HEK293T (cell line): ENCODE measurements at places on chromosomes 2 and 18.

GRCh38 chr2:201172279-201172678 is 10.7 kb upstream of the CASP10 start:
- no peak for DNase-seq

DNA sequence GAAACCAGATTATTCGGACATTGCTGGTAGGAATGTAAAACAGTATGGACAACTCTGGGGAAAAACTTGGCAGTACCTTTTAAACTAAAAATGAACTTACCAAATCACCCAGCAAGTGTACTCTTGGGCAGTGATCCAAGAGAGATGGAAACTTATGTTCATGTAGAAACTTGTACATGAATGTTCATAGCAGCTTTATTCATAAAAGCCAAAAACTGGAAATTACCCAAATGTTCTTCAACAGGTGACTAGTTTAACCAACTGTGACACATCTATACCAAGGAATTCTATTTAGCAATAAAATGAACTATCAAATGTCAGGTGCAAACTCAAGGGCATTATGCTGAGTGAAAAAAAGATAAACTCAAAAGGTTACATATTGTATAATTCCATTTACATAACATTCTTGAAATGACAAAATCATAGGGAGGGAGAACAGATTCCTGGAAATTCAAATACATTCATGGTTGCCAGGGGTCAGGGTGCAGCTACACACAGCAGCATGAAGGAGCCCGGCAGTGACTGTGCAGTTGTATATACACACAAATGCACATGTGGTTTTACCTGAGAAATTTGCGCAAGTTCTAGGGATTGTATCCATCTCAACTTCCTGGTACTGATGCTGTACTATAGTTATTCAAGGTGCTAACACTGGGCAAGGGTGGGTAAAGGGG is 3.5 kb upstream of the RNU4ATAC start:
- no peak for DNase-seq

- no peak for DNase-seq
These were observed 155.1 kb upstream of the L3MBTL4 start for GRCh38 chr18:6569813-6570212.

DNA sequence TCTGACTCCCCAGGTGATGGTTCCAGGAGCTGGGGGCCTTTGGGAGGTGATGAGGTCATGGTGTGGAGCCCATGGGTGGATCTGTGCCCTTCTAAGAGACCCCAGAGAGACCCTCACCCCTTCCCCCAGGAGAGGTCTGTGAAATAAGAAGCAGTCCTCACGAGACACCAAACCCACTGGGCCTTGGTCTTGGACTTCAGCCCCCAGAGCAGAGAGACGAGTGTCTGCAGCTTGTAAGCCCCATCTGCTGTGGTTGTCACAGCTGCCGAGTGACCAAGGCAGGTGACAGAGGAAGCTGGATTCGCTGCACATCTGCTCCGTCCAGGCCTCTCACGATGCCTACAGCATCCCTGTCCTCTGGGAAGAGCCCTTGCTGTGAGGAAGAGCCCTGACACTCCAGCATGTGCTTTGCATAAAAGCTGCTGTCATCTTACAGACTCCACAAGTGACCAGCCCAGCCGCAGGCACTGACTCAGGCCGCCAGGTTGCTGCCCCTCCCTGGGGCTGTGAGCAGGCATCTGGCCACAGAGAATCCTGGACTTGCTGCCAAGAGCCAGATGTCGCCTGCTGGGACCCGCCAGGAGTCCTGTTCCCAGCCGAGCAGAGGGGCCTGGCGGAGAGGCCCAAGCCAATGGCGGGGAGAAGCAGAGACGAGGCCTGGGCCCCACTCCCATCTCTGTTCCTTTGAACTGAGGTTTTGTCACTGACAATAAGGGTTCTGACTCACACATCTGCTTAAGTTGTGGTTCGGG is 150.8 kb downstream of the PXDN start:
- no peak for DNase-seq

DNA sequence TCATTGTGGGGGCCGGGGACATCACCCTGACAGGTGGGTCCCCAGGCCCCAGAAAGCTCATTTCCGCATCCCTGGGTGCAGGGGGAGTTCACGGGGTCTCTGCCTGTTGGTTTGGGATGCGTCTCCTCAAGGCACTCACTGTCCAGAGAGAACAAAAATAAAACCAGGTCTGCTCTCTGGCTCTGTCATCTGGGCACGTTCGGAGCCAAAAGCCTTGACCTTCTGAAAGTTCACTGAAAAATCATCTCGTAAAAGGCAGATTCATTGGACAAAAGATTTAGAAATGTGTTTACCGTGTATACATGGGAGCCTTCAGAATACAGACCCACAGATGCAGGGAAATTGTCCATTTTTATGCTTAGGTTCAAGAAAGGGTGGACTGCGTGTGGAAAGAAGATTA is 26.6 kb downstream of the MLPH start:
- no peak for DNase-seq

DNA sequence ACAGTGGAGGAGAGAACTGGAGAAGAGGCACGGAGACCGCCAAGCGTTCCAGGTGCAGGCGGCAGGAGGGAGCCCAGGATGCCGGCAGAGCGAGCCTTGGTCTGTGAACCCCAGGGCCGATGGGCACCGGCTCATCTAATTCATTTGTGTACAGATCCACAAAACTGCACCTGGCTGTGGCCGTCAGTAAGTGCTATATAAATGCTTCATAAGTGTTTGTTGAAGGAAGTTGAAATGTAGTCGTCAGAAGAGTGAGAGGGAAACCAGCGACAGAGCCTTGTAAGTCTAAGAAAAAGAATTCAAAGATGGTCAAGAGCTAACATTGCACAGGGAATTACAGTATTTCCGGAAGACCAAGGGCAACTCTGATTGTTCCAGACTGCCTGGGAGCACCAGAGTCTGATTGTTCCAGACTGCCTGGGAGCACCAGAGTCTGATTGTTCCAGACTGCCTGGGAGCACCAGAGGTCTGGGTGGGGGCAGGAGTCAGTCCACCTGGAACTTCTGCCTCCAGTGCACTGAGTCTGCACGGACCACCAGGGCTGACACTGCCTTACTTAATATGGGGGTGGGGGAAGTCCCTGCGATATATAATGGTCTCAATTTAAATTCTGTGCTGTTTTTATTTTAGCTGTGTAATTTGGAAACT is 112.3 kb downstream of the BCL2 start:
- no peak for DNase-seq

DNA sequence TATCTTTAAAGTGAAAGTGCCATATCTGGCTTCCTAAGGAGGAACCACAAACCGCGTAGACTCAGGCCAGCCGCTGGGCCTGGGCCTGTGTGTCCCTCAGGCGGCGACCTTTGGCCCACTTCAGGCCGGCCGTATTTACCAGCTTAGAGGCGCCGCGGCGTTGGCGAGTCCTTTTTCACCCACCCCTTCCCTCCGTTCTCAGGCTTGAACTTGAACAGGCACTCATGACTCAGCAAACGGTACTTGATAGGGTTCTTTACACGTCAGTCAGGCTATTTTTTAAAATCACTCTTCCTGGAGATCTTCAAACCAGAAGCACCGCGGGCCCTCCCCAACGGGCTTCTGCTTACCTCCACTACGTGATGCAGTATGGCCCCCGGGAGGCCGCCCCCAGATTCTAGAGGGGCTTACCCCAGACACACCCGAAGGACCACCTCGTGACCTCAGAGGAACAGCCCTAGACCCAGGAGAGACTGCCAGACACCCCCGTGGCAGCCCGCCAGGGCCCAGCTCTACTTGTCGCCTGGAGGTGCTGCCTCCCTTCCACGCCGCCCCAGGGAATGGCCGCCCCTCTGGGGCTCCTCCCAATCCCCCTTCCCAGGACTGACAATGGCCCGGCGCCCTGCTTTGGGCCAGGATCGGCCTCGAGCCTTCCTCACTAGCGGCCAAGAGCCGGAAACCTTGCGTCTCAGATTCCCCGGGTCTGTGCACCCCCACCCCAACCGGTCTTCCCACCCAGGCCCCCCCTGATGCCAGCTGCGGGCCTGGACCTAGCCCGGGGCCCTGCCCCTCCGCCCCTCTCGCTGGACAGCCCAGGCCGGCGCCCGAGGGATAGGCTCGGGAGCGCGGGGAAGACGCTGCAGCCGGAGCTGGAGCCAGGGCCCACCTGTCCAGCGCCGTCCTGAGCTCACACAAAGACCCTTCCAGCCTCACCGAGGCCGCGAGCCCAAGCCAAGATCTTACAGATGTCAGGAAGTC is 33.8 kb upstream of the IMPA2 start:
- no peak for DNase-seq

DNA sequence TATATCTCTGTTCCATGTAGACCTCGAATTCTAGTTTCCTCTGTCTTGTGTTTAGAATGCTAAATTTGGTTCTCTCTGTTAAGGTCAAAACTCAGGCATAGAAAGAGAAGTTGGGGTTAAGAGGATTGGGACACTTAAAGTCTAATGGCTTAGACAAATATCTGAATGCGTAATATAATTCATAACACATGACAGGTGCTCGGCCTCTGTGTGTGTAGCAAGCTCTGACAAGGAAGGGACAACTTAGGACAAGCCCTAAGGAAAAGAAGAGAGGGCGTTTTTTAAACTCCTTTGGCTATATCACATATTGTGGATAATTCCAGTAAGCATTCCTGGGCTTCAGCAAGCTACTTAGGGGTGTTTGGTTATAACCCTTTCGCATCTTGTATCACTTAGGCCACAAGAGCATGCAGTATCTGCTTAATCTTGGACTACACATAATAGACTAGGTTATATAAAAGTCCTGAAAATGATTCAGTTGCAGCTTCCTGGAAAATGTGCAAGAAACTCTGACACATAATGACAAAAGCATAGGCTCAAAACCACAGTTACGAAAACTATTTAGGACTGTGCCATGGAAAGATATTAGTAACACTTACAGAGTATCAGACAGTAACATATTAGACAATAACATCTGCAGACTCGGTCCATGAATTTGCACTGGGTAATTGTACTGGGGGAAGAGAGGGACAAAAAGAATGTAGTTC is 16.1 kb upstream of the CREB1 start:
- no peak for DNase-seq

DNA sequence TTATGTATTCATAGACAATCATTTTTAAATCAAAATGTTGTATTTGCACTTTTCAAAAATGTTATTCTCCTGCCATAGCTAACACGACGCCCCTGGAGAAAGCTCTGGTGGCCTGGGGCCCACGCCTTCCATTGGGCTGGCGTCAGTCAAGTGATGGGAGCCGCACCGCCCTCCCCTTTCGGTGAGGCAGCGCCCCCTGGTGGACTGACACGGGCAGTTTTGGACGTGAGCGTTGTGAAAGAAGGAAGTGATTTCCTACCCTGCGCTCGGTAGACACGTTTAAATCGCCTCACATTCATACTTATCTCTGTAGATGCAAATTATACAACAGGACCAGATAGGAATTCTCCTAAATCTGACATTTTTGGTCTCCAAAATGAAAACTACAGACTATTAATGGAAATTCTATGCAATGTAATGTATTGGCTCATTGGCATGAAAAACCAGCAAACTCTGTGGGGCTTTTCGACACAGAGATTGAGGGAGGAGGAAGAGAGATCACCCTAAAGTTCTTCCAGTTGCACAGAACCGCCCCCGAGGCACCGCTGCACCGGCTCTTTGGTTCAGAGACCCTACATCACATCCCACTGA is 326.2 kb upstream of the SOX11 start:
- peak; percentile 73 for DNase-seq

DNA sequence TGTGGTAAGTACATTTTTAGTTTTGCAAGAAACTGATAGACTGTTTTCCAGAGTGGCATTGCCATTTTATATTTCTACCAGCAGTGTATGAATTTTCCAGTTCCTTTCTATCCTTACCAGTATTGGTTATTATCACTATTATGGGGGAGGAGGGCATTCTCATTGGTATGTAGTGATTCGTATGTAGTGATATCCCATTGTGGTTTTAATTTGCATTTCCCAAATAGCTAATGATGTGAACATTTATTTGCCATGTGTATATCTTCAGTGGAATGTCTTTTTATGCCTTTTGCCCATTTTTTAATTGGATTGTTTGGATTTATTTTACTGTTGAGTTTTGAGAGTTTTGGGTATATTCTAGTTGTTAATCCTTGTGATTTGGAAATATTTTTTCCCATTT is 16.9 kb downstream of the EIF5B start:
- DNase-seq = no peak

GRCh38 chr18:331221-331821 is 63.5 kb upstream of the THOC1 start:
- DNase-seq = no peak

GRCh38 chr18:2855560-2856350 is 8.9 kb downstream of the EMILIN2 start:
- no peak for DNase-seq

- no peak for DNase-seq
These were observed 352.2 kb downstream of the CYRIA start for GRCh38 chr2:16313235-16313975.

DNA sequence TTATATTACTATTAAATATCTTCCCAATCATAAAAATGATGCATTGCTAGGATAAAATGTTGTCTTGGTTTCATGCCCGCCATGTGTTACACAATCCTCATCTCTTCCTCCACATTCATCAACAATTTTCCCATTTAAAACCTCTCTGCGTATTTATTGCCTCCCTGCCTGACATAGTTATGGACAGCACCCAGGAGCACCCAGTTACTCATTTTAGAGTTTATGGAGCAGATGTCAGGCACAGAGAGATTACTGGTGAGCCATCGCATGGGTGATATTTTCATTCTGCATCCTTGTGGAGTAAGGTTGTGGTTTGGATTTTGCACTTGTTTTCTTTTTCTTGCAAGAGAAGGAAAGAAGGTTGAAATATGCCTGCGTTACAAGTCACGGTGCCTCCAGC is 116.7 kb upstream of the NPAS2 start:
- no peak for DNase-seq

DNA sequence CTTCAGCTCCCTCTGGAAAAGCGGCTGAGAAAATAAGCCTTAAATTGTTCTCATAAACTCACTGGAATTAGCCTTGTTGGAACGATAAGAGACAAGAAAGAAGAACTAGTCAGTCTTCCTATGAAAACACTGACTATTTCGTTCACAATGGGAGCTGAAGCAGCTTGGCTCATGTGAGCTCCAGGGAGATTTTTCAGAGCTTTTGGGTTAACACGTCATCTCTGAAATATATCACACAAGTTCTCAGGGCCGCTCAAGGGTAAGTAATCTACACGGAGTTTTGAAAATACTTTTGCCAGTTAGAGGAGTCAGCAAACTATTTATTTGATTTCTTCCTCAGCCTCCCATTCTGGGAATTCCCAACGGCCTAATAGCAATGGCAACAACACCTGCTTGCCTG is 316.2 kb upstream of the MGAT5 start:
- DNase-seq = no peak

DNA sequence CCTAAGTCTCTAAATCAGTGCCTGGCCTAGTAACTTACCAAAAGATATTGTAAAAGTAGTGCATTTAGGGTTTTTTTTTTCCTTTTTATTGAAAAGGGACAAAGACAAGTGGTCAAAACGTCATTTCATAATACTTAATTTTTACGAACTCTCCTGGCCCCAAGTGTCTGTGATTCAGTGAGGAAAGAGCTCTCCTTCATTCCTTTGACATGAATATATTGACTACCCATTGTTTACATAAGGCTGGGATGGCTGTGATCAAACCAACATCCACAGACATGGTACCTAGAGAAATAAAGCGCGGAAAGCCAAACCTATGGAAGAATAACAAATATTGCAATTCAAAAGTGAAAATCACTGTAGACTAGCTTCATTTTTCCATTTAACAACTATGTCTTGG is 198.4 kb downstream of the BABAM2 start:
- DNase-seq = no peak

- DNase-seq = no peak
These were observed 63.5 kb downstream of the HDAC4 start for GRCh38 chr2:239337122-239337876.

- no peak for DNase-seq
These were observed 263.2 kb downstream of the CMPK2 start for GRCh38 chr2:6602471-6602870.

- DNase-seq = peak; percentile 91
These were observed 9.8 kb upstream of the ZNF397 start for GRCh38 chr18:35231052-35231451.

- no peak for DNase-seq
These were observed 17.6 kb downstream of the TTC32 start for GRCh38 chr2:19883971-19884720.
